ENCODE measurements at places on chromosomes 5 and 9. TPM values are rescaled to one million over a fixed set of nuclear protein-coding genes. Genes with fewer than 3 reads are reported as not detected.

C9orf153 gene
- 0.18 TPM for total RNA-seq

PIP5K1B gene
- total RNA-seq: 0.57 TPM

PCDHA10 gene
- total RNA-seq: not detected

SLC6A3 gene
- not detected for total RNA-seq

WWC1 gene
- 5.0 TPM for total RNA-seq

PCDHGA2 gene
- 0.05 TPM for total RNA-seq

PRDM9 gene
- not detected for total RNA-seq

NTMT1 gene
- 93.4 TPM for total RNA-seq

GKAP1 gene
- total RNA-seq: 0.37 TPM

ANKDD1B gene
- total RNA-seq: not detected

ZNG1E gene
- total RNA-seq: 41.5 TPM

FBP1 gene
- total RNA-seq: 0.51 TPM

PCDHA1 gene
- total RNA-seq: not detected

UNC13B gene
- total RNA-seq: 2.8 TPM

GFI1B gene
- 0.16 TPM for total RNA-seq

- no peak for DNase-seq
These were observed 36.1 kb downstream of the IRX4 start for GRCh38 chr5:1846583-1846982.

DNA sequence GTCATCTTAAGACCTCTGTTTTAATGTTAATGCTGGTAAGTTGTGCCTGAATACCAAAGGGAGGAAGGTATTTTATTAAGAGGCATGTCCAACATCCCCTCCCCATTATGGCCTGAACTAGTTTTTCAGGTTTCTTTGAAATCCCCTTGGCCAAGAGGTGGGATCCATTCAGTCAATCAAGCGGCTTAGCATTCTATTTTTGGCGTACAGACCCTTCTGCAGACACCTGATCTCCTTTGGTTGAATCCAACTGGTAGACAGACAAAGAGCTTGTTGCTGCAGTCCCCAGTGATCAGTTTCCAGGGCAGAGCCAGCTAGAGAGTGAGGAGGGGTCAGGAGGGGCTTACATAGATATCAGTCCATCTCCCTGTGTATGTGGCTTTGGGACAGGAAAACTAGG lies 7.9 kb upstream of the KCNMB1 start:
- no peak for DNase-seq

DNA sequence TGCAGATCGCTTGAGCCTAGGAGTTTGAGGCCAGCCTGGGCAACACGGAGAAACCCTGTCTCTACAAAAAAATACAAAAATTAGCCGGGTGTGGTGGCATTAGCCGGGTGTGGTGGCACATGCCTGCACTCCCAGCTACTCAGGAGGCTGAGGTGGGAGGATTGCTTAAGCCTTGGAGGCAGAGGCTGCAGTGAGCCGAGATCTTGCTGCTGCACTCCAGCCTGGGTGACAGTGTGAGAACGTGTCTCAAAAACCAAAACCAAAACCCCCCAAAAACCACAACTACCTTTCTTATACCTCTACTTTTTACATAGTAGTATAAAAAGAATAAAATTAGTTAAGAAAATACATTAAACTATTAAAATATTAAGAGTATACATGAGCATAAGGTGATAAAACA lies 121.2 kb downstream of the RAPGEF6 start:
- DNase-seq: no peak

GRCh38 chr5:148880197-148880596 lies 53.8 kb downstream of the ADRB2 start:
- DNase-seq: no peak

DNA sequence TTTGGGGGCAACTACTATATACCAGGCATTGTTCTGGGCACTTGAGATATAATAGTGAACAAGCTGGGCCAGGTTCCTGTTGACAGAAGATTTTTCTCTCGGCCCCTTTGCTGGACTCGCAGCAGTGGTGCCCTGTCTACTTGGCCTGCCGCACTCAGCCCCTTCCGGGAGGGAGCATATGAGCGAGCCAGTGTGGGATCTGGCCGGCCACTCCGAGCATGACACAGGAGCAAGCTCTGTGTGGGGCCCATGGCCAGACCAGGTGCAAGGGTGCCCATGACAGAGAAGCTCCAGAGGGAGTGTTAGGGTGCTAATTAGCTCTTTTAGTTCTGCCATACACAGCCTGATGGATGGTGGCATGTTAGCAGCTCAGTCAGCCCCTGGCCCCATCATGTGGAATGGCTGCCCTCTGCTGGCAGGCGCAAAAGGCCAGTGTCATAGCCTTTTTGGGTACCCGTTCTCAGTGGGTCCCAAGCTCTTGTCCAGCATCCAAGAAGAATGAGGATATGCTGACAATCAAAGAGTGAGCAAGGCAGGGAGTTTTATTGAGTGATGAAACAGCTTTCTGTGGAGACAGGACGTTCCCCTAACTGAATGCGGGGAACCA lies 9.3 kb upstream of the KIF4B start:
- no peak for DNase-seq

GRCh38 chr9:110410961-110411360 lies 73.3 kb upstream of the TXNDC8 start:
- DNase-seq: no peak

DNA sequence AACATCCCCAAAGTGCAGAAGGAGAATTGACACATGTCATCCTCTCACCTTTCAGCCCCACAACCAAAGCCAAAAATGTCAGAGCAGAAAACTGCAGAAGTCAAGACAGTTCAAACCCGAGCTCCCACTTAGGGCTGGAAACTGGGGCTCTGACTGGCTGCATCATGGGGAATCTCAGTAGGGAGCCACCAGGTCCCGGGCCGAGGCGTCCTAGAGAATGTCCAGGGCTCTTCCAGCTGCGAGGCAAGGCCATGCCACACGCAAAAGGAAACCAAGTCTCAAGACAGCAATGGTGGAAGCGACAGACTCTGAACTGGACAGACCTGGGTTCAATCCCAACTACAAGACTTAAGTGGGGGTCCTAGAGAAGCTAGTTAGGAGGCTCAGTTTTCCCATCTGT lies 13.8 kb downstream of the SH3PXD2B start:
- no peak for DNase-seq

DNA sequence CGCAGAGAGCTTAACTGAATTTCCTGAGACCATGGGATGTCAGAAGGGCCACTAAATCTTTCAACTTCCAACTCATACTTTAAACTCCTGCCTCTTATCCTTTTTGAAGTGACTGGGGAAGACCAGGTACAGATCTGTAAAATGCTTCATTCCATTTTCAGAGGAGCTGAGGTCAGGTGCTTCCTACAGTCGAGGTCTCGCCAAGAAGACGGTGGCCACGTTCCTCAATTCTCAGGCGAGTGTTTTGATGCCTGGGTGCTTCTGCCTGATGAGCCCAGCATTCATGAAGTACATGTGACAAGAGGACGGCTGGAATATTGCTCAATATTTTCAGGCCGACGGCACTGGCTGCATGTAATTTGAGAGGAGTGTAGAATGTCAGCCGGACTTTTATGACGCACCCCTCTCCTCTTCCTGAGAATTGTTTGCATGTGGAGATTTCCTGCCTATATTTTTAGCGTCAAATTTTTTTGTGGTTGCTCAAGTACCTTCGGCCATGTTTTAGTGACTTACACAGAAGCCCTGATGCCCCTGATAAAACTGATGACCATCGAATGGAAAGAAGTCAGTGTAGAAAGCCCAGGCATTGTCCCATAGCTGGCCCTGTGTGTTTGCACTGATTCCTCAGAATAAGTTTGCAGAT lies 38.8 kb upstream of the GLRX start:
- peak; percentile 13 for DNase-seq

DNA sequence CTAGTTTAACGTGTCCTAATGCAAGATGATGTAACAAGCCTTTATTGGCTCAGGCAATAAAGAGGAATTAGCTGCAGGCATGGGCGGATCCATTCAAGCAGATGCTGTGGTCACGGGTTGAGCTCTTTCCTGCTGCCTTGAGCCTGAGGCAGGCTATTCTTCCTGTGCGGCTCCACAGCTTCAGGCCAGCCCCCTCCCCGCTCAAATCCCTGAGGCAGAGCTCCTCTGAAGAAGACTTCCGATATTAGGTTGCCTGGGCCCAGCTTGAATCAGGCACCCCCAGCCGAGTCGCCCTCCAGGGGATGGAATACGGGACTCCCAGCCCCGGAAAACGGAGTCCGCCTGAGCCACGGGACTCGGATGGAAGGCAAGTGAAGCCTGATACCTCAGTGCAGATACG lies 95.0 kb upstream of the RUFY1 start:
- DNase-seq: no peak

GRCh38 chr9:37293664-37294524 lies 128.6 kb upstream of the GRHPR start:
- no peak for DNase-seq

DNA sequence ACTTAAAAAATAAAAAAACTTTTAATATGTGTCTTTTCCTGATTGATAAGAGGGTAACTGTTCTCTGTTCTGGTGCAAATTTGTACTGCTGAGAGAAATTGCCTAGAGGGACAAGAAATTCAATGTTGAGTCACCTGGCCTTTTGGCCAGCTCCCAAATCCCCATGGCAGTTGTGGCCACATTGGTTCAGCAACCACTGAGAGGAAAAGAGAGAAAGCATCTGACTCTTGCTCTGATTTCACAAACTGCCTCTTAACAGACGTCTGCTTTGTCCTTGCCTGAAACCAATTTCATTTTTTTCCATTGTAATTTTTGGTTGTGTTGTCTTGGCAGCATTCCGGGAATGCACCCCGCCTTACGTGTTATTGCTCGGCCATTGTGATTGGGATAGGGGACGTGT lies 42.4 kb downstream of the NTRK2 start:
- no peak for DNase-seq

GRCh38 chr5:9456435-9457042 lies 89.3 kb downstream of the SEMA5A start:
- no peak for DNase-seq

DNA sequence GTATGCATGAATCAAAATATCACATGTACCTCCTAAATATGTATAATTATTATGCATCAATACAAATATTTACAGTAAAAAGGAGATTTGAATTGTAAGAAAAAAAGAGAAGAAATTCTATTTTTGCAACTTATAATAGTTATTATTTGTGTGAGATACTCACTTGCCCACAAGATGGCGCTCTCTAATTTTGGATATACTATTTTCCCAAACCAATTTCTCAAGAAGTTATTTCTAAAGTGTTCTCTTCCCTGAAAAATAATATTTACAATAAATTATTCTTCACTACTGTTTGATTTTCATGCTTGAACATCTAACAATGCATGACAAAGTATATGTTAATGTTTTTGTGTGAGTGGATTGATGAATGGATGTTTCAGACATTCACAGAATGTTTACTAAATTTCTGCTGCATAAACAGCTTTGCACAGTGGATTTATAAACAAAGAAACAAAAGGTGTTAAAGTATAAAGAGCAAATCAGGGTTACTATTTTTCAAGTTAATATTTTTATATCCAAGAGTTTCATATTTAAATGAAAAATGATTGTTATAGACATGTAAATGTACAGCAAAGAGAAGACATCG lies 503.4 kb downstream of the PDE4D start:
- DNase-seq: no peak

DNA sequence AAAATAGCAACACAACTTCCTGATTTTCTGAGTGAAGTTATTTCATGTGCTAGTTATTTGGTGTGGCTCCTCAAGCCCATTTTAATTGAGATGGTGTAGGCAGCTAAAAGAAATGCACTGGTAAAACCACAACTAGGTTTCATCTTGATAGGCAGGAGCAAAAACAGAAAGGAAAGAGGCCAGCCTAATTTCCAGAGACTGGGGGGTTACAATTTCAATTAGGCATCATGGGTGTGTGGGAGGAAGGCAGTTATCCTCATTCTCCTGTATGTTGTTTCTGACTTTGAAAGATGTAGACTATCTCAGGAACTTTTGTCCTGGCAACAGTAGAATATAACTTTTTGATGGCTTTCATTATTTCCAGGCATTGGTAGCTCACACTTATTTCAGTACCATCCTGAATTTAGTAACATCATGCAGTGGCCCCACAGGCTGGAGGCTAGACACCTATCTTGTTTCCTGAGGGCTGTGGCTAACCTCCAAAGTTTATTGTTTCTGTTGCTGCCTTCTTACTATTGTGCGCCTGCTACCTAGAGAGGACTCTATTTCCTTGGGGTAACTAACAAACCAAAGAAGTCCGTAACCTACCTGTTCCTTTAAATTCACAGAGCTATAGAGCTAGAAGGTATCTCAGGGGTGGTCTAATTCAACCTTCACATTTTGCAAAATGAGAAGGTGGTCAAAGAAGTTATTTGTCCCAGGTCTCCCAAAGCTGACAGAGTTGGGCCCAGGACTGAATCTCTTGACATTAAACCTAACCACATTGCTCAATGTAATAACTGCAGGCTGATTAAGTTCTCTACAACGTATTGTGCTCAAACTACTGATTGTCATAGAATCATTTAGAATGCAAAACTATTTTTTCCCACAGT lies 42.4 kb downstream of the FYB1 start:
- DNase-seq: no peak

- no peak for DNase-seq
These were observed 194.0 kb downstream of the EFNA5 start for GRCh38 chr5:107476783-107477182.

GRCh38 chr5:150153957-150154617 lies 1.6 kb downstream of the PDGFRB start:
- no peak for DNase-seq

GRCh38 chr5:84378420-84378819 lies 6.3 kb downstream of the EDIL3 start:
- DNase-seq: no peak

DNA sequence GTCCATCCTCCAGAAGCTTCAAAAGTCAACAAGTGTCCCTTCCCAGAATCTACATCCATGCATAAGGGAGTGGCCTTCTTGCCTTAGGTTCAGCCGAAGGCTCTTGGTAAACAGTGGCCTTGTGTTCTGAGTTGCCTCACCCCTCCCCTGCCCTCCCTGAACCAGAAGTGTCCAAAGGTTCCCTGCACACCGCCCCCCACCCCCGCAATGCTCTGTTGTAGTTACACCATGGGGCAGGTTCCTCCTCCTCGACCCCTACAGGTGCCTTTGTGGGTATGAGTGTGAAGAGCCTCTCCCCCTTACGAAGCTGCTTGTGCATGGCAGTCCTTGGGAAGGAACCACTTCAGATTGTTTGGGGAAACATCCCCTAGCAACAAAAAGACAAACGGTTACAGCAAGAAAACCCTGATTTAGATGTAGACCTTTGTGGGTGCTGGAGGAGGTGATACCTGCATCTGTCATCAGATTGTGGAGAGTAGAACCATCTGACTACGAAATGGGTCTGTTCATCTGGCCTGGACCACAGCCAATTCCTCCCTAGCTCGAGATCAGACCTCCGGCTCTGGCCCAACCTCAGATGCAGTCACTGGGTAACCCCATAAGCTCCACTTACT lies 7.1 kb downstream of the SPACA9 start:
- no peak for DNase-seq

- DNase-seq: no peak
These were observed 14.6 kb upstream of the LAMC3 start for GRCh38 chr9:130994135-130995085.

Measured in activated T-cell treated with anti-CD3 and anti-CD28 coated beads, Interleukin-2, amount 50 U/mL, for 4 hours (primary cell).